ENCODE measurements at places on chromosomes 3 and 15.

DNA sequence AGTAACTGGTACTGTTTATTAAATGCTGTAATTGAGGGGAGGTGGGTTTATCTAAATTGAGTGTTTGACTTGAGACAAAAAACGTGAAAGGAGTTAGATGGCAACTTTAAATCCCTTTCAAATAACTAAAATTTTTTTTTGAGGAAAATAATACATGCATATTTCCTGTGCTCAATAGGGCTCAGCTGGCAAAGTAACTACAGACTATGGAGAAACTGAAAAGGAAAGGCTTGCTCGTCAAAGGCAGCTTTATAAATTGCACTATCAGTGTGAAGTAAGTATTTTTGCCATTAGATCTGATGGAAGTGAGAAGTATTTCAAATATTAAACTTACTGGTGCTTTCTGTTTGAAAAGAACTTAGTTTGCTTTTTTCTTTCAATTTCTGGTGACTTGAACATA, 72.2 kb downstream of the DZIP3 start:
- DNase-seq, result no peak

DNA sequence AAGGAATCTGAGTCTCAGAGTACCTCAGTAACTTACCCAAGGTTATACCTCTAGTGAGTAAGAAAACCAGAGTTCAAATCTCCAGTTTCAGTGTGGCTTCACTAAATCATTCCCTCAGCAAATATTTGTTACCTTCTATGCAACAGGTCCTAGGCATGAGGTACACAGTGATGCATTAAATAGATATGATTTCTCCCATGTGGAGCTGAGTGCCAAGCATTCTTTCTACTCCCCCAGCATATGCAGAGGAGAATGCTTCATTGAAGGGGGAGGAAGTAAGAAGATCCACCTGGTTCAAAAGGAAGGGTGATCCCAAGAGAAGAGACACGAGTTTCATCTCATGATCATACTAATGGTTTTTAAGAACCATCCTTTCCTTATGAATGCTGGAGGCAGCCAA, 6.8 kb upstream of the MTHFS start:
- no peak for DNase-seq

DNA sequence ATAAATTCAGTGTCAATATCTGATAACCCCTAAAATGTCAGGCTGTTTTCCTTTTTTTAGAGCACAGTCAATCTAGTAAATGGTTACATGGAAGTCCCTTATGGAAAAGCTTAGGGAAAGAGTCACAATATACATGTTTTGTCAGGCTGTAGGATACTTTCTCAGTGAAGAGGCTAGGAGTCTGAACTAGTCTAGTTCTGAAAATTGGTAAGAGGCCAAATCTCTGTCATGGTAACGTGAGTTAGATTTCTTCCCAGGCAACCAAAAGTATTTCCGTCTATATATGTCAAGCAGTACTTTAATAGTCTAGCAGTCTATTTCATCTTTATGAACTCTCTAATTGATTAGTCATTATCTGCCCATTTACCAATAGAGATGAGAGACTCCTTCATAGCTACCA, 215.9 kb upstream of the LRRC3B start:
- no peak for DNase-seq

DNA sequence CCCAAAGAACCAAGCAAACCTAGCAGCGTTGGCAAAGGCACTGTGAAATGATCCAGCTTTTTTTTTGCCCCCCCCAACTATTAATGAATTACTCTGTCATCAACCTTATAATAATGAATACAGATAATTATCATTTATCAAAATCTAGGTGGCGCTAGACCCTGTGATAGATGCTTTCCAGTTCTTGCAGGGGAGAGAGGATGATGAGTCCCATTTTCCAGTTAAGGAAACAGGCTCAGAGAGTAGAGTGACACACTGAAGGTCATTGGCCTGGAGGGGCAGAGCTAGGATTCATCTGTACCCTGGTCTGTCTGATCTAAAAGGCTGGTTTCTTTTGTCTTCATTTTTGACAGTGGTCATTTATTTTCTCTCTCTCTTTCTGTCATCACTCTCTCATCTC, 5.0 kb downstream of the ACOX2 start:
- DNase-seq, result no peak

DNA sequence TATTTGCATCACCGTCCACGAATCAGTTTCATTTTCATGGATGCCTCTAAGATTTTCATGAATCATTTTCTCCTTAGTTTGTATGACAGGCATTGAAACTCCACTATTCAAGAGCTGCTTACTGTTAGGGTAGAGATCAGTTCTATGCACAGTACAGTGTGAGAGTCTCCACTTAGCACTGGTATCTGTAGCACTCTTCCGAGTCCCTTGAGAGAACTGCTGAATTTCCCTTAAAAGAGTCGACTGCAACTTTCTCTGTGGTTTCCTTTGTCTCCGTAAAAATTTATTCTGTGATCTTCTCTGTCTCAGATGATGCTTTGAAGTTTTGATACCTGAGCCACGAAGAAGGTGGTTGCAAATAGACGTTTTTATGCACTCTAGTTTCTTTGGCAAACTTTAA, 14.8 kb downstream of the GTPBP8 start:
- no peak for DNase-seq

GRCh38 chr3:10445561-10446175, 59.7 kb downstream of the ATP2B2 start:
- DNase-seq, result no peak

GRCh38 chr3:48015431-48016180, 610 bp downstream of the MAP4 start:
- no peak for DNase-seq

DNA sequence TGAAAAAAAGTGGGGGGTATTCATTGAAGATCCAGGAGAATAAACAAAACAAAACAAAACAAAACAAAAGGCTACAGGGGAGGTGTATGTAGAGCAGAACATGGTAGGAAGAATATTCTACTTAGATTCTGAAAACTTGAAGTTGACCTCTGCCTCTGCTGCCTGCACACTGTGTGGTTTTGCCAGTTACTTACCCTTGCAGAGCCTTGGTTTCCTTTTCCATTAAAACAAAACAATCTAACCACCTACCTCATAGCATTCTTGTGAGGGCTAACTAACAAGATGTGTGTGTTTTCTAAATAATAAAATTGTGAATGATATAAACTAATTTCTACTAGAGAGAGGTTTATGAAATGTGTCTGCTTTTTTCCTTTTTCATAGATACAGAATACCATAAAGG, 423.1 kb downstream of the TIGIT start:
- DNase-seq, result no peak

All from bone marrow (tissue), 2 donors.